LoVo (cell line): ENCODE measurements at places on chromosomes 6 and 20.

DNA sequence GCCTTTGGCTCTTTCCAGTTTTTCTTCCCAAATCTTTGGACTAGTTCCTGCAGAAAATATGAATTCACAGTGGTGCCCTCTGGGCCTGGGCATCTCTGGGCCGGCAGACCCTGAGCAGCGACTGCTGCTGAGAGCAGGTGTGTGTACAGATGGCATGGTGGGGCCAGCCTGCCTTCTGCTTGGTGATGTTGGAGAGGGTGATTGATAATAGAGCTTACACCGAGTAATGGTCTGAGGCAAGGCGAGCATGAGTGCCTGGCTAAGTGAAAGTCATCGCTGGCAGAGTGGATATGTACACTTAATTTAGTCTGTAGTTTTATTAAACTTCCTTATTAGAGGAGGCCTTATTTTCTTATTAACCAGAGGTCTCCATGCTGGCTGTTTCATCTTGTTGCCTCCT, 156.9 kb downstream of the CDKAL1 start:
- no peak for DNase-seq

DNA sequence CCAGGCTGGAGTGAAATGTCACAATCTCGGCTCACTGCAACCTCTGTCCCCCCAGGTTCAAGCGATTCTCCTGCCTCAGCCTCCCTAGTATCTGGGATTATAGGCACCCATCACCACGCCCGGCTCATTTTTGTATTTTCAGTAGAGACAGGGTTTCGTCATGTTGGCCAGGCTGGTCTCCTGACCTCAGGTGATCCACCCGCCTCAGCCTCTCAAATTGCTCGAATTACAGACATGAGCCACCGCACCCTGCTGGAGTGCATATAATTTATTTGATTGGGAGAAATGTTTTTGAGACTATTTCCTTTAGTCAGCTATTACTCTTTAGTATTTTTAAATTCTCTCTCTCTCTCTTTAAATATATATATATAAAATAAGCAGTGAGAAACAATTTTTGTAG, 29.8 kb downstream of the FAM83B start:
- no peak for DNase-seq

DNA sequence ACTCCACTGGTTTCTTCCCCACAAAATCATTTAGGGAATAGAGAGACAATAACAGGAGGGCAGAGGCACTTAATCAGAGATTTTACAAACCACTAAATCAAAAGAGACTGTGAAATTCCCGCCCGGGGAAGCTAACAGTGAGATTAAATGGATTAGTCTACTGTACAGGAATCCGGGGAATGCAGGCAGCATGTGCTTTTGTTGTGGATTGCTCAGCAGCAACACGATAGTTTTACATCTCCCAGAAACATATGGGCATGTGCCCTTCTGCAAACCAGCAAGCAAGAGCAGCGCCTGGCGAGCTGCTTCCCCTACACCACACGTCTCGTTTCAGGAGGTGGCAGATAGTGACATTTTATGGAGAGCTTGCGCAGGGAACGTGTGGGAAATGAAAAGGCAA, 382.3 kb downstream of the CD83 start:
- DNase-seq = no peak

DNA sequence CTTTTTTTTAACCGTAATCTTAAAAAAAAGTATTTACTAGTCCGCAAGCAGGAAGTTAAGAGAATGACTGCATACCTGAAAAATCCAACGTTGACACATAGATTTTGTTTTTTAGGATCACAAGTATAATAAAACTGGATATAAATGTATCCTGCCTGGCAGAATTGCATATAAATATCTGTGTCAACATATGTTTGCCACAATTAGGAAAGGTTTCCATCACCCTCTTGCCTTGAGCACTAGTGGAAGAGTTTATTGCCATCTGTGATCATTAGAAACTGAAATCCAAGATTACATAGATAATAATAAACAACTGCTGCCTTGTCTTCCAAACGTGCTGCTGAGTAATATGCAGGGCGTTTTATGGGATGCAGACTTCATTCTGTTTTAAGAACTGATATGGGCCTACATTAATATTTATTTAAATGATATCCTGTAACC, 27.9 kb downstream of the PLEKHG1 start:
- DNase-seq = peak; percentile 24

- DNase-seq = no peak
Measured at GRCh38 chr20:51995551-51995951, 193.2 kb upstream of the SALL4 start.

- no peak for DNase-seq
Measured at GRCh38 chr6:44221961-44222335, 1.4 kb upstream of the SLC29A1 start.

GRCh38 chr6:124475176-124475575, 487.1 kb upstream of the RNF217 start:
- DNase-seq = no peak

- DNase-seq = no peak
Measured at GRCh38 chr6:51490101-51490500, 597.3 kb downstream of the PKHD1 start.

- DNase-seq = no peak
Measured at GRCh38 chr6:99933129-99933528, 60.9 kb downstream of the MCHR2 start.

DNA sequence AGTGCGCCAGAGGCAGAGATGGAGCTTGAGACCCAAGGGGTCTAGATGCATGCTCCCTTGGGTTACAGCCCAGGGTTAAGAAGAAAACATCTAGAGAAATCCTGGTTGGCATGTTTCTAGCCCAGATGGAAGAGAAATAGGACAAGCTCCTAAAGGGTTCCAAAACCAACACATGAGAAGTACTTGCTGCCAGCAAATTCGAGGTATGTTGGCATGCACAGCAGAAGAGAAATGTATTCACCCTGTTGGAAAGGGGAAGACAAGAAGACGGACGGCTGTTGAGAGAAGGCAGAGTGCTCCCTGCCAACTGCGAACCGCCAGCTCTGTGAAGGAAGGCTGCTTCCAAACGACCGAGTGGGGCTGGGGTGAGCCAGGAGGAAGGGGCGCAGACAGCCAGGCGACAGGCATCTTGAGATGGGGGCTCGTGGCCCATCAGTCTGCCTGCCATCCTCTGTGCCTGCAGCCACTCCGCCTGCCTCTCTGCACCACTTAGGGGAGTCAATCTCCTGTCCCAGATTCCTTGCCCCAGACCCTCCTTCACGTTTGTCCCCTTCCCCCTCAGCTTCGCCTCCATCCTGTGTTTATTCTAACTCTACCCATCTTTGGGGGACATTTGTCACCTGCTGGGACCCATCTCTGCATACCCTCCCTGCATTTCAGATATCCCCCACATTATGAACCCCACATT, 249.2 kb downstream of the CDC5L start:
- DNase-seq = no peak

GRCh38 chr20:57581202-57582028, 20.5 kb downstream of the PCK1 start:
- DNase-seq = no peak

DNA sequence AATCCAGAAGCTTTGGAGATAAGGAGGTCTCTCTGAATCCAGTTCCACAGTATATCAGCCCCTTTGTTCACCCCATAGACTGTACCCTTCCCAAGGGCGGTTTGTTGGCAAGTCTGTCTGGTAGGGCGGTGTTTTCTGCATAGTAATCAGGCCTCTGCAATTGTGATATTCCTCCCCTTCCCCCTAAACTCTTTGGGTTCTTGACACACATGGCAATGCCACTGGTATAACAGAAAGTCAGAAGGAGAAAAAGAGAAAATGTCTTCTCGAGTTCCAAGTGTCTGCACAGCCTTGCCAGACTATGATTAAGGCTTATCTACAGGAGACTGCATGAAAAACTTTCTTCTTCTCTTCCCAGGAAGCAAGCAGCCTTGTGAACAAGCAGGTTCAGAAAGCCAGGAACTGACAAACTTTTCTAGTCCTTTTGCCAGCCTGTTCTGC, 45.6 kb downstream of the FOXO3 start:
- no peak for DNase-seq

- DNase-seq = no peak
Measured at GRCh38 chr6:152068622-152069261, 261.3 kb downstream of the ESR1 start.

GRCh38 chr6:106530502-106530901, 98.8 kb downstream of the RTN4IP1 start:
- no peak for DNase-seq

DNA sequence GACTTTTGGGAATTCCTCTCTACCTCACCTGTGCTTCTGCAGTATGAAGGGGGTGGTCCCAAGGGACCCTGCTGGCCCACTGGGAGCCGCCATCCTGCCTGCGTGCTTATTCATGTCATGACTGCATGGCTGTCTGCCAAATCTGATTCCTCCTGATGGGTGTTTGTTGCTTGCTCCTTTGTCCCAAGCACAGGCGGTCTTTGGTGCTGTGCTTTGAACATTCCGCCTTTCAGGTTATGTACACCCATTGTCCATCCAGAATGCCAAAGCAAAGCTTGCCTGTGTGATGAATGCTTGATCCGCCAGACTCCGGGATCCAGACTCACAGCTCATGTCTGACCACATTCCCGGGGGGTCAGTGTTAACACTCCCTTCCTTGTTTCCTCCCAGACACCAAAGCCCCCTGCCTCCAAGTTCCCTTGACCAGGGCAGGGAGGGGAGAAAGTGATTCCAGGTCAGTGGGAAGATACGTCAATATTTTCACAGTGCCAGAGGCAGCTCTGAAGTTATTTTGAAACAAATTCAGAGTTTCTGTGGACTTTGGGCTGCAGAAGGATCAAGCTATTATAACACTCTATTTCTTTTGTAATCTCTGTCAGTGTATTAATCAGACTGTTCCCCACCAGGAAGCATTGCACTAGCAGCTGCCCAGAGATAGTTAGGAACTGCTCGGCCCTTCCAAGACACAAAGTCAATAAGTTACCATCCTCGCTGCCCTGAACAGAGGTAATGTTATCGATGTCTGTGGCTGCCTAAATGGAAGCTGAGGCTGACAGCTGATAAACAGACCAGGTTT, 9.5 kb downstream of the DAAM2 start:
- no peak for DNase-seq

GRCh38 chr6:130604841-130605399, 222.3 kb upstream of the SMLR1 start:
- no peak for DNase-seq

- no peak for DNase-seq
Measured at GRCh38 chr6:131998255-131998982, 47.2 kb upstream of the CCN2 start.

DNA sequence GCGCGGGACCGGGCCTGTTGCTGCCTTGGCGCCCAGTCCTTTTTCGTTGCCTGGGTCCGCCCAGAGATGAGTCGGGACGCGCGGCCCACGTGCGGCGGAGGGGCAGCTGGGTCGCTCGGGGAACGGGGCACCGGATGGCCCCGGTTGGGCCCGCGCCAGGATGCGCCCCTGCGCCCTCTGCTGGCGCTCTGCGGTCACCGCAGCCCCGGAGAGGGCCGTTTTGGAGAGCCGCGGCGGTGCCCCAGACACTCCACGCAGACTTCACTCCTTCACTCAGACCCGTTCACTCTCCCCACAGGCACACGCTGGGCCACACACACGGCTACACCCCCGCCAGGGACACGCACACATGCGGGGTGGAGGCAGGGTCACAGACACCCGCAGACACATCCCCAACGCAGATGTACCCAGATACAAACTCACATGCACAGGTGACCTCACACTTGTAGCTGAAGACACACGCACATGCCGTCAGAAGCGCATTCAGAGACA, 38.8 kb downstream of the SRC start:
- peak; percentile 18 for DNase-seq

DNA sequence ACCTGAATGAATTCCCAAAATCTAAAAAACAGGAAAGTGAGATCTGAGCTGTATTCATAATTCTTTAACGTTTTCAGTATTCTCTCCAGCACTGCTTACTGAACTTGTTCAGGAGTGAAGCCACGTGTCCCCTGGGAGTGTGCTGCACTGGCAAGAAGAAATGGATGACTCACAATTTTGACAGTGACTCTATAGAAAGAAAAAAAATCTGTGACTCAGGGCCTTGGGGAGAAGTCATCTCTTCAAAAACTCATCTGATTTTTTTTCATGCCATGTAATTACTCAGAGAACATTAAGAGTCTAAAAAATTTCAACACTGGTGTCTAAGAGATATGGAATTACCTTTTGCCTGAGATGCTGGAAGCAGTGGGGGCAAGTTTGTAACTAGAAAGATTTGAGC, 39.7 kb downstream of the ANKEF1 start:
- peak; percentile 69 for DNase-seq

- DNase-seq = no peak
Measured at GRCh38 chr6:14109411-14109826, 8.2 kb upstream of the CD83 start.

DNA sequence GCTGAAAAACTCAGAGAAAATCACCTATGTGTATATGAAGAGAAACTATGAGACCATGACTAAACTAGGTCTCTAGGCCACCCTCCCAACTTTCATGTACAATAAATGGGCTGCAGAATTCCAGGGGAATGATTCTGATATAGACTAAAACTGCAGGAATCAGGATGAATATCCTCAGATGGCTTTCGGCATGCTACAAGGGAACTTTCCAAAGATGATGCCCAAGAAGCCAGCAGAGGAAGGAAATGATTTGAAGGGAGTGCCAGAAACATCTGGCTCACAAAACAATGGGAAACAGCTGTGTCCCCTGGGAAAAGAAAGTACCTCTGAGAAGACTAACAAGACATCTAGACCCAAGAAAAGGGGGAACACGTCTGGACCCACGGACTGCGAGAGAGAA, 41.1 kb downstream of the PLN start:
- no peak for DNase-seq

DNA sequence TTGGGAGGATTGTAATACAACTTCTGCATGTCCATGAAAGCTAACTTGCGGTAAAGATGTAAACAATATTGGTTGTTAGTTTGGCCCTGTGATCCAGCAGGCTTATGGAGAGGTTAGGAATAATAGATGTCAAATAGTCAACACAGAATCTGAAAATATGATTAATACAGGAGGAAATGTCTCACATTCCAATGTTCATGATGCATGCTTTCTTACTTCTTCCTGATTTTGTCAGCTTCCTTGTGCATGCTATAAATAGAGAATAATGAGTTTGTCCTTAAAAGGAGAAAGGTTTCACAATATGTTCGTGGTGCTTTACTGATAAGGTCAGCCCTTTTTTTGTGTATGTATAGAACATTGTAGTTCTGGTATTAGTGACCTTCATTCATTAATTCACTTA, 136.7 kb downstream of the MMUT start:
- no peak for DNase-seq

DNA sequence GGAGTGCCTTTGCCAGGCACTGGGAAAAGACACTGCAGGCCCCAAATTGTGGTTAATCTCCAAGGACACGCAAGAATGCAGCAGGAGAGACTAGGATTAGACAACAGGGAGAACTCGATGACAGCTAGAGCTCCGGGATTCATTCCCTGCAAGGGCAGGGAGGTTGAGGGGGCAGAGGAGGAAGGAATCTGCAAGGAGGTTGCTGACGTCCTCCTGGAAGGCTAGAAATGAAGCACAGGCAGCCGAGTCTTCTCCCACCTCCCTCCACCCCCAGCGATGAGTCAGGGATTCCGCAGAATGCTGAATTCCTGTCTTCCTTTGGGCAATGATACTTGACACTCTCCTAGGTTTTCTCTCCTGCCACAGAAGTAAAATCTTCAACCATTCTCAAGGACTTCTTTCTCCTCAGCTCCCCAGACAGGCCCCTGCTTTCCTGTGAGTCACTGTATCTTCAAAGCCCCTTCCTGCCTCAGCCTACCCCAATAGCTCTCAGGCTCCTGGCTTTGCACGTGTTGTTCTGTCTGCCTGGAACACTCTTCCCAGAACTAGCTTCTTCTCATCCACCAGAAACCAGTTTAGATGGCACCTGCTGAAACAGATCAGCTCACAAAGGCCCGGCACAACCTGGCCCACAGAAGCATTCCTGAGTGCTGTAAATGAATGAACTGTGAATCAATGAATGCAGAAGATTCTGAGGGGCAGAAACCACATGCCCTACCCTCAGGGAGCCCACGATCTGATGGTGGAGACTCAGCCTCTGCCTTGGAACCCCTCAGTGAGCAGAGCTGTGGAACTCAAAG, 85.6 kb downstream of the MRPL14 start:
- DNase-seq = peak; percentile 22
